ENCODE measurements at places on chromosomes 16 and 17. TPM values are rescaled to one million over a fixed set of nuclear protein-coding genes. Genes with fewer than 3 reads are reported as not detected.

Gene CHRNB1
- 5.5 TPM for total RNA-seq

Gene VAC14
- total RNA-seq, result 70.2 TPM

Gene SLC16A6
- 543 TPM for total RNA-seq

Gene MINK1
- total RNA-seq, result 37.0 TPM

Gene KRT13
- total RNA-seq, result not detected

Gene ABCC6
- under 0.01 TPM for total RNA-seq

Gene ABCA6
- total RNA-seq, result 4.5 TPM

Gene ACSM2A
- total RNA-seq, result not detected

Gene EME2
- total RNA-seq, result 14.9 TPM

Gene HAS3
- 0.67 TPM for total RNA-seq

Gene KRTAP4-3
- not detected for total RNA-seq

Gene GDPD1
- 4.7 TPM for total RNA-seq

Gene ZFHX3
- 9.0 TPM for total RNA-seq

Gene HOXB7
- 8.9 TPM for total RNA-seq

Gene ANKFN1
- not detected for total RNA-seq

Gene SYCE1L
- 0.15 TPM for total RNA-seq

Gene APOH
- total RNA-seq, result not detected

Gene JPT2
- total RNA-seq, result 102 TPM

Gene WNT9B
- not detected for total RNA-seq

Gene KRTAP9-8
- not detected for total RNA-seq

Gene MPO
- total RNA-seq, result not detected

Gene GRAPL
- total RNA-seq, result 0.67 TPM

Gene KRTAP4-1
- total RNA-seq, result not detected

Gene SLC5A11
- total RNA-seq, result under 0.01 TPM

Gene CES3
- not detected for total RNA-seq

Gene FBXW10
- total RNA-seq, result 0.36 TPM

Gene UMOD
- not detected for total RNA-seq

Gene TBC1D3
- total RNA-seq, result not detected

Gene FBXW10B
- total RNA-seq, result 0.33 TPM

Gene MAPT
- 1.5 TPM for total RNA-seq

Gene EVPL
- total RNA-seq, result not detected

Gene KCNH4
- total RNA-seq, result not detected

Gene CCL5
- total RNA-seq, result 0.31 TPM

Gene TERB1
- total RNA-seq, result under 0.01 TPM

Gene SDR42E2
- total RNA-seq, result not detected

Gene KRTAP1-3
- not detected for total RNA-seq

Gene CDRT4
- 0.67 TPM for total RNA-seq

Gene KRTAP9-2
- total RNA-seq, result not detected

Gene ATF7IP2
- 26.0 TPM for total RNA-seq

All from melanocyte of skin (primary cell).